K562 (cell line): ENCODE measurements at places on chromosomes 5 and 9. TPM values are rescaled to one million over a fixed set of nuclear protein-coding genes. Genes with fewer than 3 reads are reported as not detected.

GRCh38 chr9:99106044-99106375, 1.1 kb downstream of the TGFBR1 start:
- no peak for DNase-seq

DNA sequence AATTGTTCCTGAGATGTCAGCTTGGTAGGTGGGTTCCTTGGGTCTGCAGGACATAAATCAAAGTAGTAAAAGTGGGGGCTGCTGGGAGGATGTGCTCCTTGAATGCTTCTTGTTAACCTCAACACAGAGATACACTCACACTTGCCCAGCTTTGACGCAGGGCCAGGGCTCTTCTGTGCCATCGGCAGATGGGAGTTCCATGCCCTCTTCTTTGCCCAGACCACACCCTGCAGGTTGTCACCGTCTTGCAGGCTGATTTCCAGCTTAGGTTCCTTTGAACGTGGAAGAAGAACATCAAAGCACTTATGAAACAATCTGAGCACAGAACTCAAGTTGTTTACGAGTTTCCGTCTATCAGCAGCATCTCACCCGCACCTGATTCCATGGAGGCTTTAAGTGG, 11.0 kb downstream of the DBH start:
- DNase-seq: no peak

PCDHB14 gene
- total RNA-seq: not detected in 2 replicates

UBE2QL1 gene
- not detected in 2 replicates for total RNA-seq
